Pons (tissue), 1 donor: ENCODE measurements at places on chromosomes 13 and 19.

- no peak for DNase-seq
Observed at GRCh38 chr13:64239372-64239771, 2823.7 kb upstream of the PCDH20 start.

GRCh38 chr13:104650431-104650830, 1584.2 kb upstream of the SLC10A2 start:
- no peak for DNase-seq

- DNase-seq, result no peak
Observed at GRCh38 chr13:33181264-33181663, 104.3 kb downstream of the STARD13 start.

DNA sequence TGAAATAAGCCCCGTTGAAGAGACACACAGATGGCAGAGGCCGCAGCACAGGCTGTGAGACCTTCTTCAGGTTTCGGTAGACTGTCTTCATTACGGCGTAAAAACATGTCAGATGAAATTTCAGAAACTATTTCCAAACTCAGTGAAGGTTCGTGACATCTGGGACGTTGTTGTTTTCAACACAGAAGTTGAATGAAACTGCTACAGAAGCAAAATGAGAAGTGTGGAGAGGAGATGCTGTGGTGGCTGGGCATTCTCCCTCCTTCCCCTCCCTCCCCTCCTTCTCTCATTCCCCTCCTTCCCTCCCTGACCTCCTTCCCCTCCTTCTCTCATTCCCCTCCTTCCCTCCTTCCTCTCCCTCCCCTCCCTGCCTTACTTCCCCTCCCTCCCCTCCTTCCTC, 113.6 kb downstream of the ATP11A start:
- no peak for DNase-seq

GRCh38 chr13:27667946-27668345, 46.3 kb downstream of the POLR1D start:
- no peak for DNase-seq
